A549 treated with RU486 at 1 μM for 4 hours (cell line): ENCODE measurements at places on chromosomes 3 and 15. TPM values are rescaled to one million over a fixed set of nuclear protein-coding genes. Genes with fewer than 3 reads are reported as not detected.

The SOX2 gene
- total RNA-seq, result 0.76 to 1.0 TPM (median 0.87 TPM) in 5 replicates

The CPN2 gene
- total RNA-seq, result not detected in 5 replicates

The GP9 gene
- not detected in 5 replicates for total RNA-seq

The STAB1 gene
- not detected in 5 replicates for total RNA-seq

The ITIH1 gene
- total RNA-seq, result not detected in 5 replicates

The FAM107A gene
- total RNA-seq, result not detected in 5 replicates

The AQR gene
- 28.2 to 38.5 TPM (median 33.0 TPM) in 5 replicates for total RNA-seq

The FBXW12 gene
- not detected in 5 replicates for total RNA-seq

The P2RY13 gene
- total RNA-seq, result not detected in 5 replicates

The TERB2 gene
- not detected in 5 replicates for total RNA-seq

The SLCO3A1 gene
- total RNA-seq, result 22.7 to 32.0 TPM (median 30.9 TPM) in 5 replicates

The ZNF80 gene
- not detected in 5 replicates for total RNA-seq

The EDEM1 gene
- 13.3 to 21.0 TPM (median 18.4 TPM) in 5 replicates for total RNA-seq

The HDC gene
- total RNA-seq, result 0.05 to 0.07 TPM in 2 of 5 replicates, not detected in the others

The IRAK2 gene
- 26.7 to 32.0 TPM (median 28.4 TPM) in 5 replicates for total RNA-seq

The CYP8B1 gene
- total RNA-seq, result not detected in 5 replicates

The ZNF717 gene
- total RNA-seq, result 2.0 to 3.0 TPM (median 2.6 TPM) in 5 replicates

The CDHR4 gene
- 0.11 to 0.29 TPM (median 0.24 TPM) in 4 of 5 replicates, not detected in the other for total RNA-seq
